CD4-positive, alpha-beta T cell treated with Interleukin-17A for 1 hour (primary cell): ENCODE measurements at places on chromosomes 7 and 10.
A peak's percentile ranks its signal among the peaks of the same experiment; 100 is the strongest.

DNA sequence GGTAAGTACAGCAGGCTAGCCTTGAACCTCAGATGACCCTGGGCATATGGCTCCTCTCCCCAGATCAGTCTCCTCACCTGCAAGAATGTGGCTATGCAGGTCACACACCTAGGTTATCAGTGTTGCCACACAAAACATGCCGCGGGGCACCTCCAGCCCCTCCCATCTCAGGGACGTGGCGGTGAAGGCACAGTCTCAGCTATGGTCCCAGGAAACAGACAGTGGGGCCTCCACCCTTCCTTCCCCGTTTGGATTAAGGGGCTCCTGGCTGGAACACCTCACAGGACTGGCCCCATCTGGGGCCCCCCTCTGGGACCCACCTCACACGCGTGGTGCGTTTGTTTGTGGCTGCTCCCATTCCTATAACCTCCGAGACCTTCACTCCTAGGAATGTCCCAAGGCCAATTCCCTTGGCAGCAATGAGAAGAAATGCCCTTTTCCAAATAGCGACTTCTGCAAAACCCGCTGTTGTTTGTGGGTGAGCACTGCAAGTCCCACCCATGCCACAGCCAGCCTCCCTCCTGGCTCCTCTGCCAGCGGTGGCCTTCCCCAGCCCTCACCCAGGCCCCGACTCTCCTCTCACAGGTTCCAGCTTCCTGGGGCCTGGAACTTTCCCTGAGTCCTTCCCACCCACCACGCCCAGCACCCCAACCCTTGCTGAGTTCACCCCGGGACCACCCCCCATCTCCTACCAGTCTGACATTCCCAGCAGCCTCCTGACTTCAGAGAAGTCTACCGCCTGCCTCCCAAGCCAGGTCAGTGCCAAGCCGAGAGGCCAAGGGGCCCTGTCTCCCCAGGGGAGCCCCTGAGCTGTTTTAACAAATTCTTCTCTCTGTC, 17.1 kb downstream of the ZMIZ2 start:
- no peak for DNase-seq

- DNase-seq: no peak
These were observed 243.2 kb downstream of the SDK1 start for GRCh38 chr7:3544202-3544601.

DNA sequence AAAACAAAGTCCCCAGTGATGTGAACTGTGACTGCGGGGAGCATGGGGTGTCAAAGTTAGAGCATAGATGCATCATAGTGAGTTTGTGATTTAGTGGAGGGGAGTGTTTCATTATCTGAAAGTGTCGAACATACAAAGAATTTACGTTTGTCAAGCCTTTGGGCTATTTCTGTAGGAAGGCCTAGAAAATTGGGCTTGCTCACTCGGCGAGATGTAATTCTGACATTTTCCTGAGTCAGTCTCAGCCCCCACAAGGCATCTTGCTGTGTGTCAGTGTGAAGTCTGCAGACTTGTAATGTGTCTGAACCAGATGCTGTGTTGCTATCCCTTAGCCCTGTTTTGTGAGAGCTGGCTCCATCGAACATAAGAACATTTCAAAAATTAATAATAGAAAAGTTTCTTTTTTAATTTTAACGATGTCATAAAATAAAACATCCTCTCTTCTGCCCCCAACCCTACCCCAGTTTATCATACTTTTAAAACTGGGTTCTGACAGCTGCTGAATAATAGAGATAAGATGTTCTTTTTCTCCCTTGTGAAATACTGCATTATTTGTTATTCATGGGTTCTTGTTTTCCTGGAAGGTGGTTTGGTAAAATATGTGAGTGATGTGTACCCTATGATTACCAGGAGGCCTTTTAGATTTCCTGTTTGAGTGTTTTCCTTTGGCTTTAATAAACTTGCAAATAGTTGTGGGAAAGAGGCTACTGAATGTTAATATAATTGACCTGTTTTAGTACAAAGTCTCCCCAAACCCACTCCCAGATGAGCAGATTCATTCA, 207.4 kb downstream of the GPR158 start:
- no peak for DNase-seq

GRCh38 chr7:80711531-80711930, 73.1 kb downstream of the CD36 start:
- no peak for DNase-seq

- DNase-seq: peak; percentile 68
These were observed 627 bp downstream of the DUSP5 start for GRCh38 chr10:110498087-110498981.

GRCh38 chr7:137572056-137572784, 228.7 kb upstream of the PTN start:
- DNase-seq: no peak

- no peak for DNase-seq
These were observed 60.1 kb downstream of the CFAP46 start for GRCh38 chr10:132882069-132882951.
